Fibroblast of lung (primary cell): ENCODE measurements at places on chromosomes 3 and 15.

DNA sequence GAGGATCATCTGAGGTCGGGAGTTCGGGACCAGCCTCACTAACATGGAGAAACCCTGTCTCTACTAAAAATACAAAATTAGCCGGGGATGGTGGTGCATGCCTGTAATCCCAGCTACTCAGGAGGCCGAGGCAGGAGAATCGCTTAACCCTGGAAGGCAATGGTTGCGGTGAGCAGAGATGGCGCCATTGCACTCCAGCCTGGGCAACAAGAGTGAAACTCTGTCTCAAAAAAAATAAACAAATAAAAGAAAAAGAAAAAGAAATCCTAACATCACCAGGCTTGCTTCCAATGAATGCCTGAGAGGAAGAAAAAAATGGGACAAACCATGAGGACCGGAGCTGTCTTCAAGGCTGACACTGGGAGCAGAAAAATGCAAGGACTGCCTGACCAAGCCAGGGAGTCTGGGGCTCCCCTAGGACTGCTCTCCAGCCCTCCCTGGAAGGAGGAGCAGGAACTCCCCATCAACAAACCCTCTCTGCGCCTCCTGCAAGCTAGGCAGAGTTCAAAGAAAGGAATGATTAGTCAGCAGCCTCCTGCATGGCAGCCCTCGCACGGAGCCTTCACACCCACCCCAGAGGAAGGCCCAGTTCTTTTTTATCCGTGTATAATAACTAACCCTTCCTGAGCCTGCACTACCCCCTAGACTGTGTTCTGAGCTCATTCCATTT lies 55.4 kb downstream of the NUP210 start:
- no peak overlapping the region for H3K27ac ChIP-seq
- H3K4me3 ChIP-seq: no peak overlapping the region
- peaks cover 2% of the 10 kb centered on the region for H3K4me1 ChIP-seq
- no peaks in the 10 kb centered on the region for H3K36me3 ChIP-seq

DNA sequence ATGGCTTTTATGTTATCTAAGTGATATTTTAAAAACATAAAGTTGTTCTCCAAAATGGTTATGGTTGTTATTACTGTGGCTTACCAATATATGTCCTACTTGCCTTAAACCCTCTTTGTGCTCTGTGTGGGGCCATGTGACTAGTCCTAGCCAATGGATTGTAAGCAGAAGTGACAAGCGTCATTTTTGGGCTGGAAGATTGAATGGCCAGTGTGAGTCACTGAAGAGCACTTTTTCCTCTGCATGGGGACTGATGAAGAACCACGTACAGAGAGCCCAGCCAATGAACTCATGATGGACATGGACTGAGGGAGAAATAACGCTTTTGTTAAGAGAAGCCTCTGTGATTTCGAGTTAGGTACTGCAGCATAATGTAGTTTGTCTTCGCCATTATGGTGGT lies 332.7 kb downstream of the EDEM1 start:
- H3K4me1 ChIP-seq: no peaks in the 10 kb centered on the region
- DNase-seq: no peak
- no peaks in the 10 kb centered on the region for H3K27me3 ChIP-seq

DNA sequence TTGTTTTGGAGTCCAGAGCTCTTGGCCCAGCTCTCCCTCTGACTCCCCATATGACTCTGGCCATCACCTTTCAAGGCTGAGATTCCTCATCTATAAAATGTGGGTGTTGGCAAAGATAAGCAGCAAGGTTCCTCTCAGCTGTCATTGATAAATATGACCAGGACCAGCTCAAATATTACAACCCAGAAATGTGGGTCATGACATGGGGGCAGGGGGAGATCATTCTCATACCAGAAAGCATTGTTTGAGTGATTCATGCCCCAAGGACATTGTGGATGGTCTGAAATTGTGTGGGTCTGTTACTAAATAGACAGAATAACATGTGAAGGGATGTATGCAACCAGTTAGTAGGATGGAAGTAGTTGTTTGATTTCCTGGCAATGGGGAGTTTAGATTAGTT lies 13.9 kb downstream of the UPK1B start:
- H3K27ac ChIP-seq: no peak overlapping the region
- H3K4me1 ChIP-seq: no peaks in the 10 kb centered on the region
- H3K27me3 ChIP-seq: no peaks in the 10 kb centered on the region
- no peak overlapping the region for H3K4me3 ChIP-seq

- no peak for DNase-seq
- H3K27ac ChIP-seq: no peak overlapping the region
- H3K27me3 ChIP-seq: peaks cover 5% of the 10 kb centered on the region
- H3K4me3 ChIP-seq: no peak overlapping the region
Observed at GRCh38 chr15:59399465-59400102, 26.9 kb upstream of the MYO1E start.
